ENCODE measurements at places on chromosomes 7 and 10.

GRCh38 chr10:64519831-64520230 lies 998.6 kb downstream of the REEP3 start:
- DNase-seq = no peak

DNA sequence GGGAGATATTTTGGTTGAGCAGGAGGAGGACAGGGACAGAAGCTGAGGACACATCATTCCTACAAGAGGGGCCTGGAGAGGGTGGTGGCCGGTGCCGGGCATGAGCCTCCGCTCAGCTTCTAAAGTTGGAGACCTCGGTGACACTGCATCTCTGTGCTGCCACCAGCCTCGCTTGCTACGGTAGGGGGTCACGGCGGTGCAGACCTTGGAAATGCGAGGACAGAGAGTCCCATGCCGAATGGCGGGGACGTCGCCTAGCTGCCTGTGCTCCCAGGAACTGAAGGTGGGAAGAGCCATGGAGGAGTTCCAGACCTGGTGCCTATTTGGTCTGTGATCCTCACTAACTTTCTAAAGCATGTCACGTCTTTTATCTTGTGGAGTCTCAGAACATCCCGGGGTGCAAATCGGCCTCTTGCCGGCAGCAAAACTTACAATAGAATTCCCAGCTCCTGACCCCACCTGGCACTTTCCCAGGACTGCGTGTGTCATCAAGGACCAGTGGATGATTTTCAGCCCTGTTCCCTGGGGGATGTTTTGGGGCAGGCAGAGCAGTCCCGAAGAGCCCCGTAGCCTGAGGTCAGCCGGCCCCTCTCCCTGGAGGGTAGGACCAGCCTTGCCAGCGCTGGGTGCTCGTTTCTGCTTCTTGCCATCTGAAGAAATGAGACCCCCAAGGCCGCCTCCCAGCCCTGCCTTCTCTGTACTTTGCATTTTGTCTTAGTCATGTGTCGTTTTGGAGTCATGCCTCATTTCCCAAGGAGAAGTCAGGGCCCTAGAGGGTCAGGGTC lies 205.8 kb upstream of the SHH start:
- DNase-seq = no peak

GRCh38 chr7:45160417-45160881 lies 2.9 kb downstream of the RAMP3 start:
- DNase-seq = peak; percentile 63

DNA sequence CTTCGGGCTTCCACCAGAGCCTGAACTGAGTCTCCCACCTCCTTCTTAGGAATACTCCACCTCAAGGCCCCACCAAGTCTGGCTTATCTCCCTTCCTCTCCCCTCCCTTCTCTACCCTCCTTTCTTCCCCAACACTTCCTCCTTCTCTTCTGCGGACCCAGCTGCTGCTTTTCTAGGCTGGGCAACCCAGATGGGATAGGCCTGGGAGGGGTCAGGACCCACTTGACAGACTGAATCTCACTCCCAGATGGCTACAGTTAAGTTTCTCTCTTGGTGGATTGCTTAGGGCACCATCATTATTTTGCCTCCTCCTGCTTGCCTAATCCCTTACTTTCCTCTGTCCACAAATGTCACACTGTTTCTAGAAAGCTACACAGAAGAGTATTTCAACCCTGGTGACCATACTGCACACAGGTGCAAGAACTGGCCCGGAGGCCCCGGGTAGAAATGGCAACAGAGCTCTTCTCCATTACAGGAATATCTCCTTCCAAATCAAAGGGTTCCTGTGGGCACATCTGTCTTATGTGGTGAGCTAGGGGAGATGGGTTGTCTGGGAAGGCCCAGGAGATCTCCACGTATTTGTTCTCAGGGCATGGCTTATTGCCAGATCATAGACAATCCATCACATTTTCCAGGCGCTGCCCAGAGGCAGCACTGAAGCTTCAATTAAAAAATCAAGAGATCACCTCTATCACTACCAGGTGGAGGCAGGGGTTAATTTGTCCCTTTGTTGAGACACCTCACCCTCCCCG lies 5.1 kb upstream of the HOXA11 start:
- DNase-seq = no peak

DNA sequence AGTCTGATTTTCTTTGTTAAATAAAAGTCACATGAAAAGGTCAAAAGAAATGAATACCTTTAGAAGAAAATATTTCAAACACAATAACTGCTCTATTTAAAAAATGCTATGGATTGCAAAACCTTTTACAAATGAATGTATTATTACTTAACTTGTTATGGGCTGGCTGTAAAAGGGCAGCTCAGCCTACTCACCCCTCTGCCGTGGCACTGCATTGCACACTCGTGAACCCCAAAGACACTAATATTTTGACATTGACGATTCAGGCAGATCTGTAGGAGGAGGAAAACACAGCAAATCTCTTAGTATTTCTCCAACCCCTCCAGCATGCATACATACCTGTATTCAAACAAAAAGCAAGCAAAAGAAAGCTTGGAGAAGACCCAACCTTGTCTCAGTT lies 149.5 kb downstream of the FANK1 start:
- no peak for DNase-seq

DNA sequence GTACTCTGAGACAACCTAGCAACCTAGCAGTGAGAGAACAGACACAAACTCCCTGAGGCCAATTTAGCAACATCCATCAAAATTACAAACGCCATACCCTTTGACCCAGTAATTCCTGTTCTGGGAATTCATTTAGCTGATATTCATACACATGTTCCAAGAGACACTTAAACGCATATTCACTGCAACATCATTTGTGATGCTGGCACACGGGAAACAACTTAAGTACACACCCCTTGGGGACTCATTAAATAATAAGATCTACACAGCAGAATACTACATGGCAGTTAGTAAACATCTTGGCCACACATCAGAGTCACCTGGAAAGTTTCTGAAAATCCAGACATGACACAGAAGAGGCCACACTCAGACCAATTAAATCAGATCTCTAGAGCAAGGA lies 17.6 kb downstream of the NUDCD3 start:
- no peak for DNase-seq

DNA sequence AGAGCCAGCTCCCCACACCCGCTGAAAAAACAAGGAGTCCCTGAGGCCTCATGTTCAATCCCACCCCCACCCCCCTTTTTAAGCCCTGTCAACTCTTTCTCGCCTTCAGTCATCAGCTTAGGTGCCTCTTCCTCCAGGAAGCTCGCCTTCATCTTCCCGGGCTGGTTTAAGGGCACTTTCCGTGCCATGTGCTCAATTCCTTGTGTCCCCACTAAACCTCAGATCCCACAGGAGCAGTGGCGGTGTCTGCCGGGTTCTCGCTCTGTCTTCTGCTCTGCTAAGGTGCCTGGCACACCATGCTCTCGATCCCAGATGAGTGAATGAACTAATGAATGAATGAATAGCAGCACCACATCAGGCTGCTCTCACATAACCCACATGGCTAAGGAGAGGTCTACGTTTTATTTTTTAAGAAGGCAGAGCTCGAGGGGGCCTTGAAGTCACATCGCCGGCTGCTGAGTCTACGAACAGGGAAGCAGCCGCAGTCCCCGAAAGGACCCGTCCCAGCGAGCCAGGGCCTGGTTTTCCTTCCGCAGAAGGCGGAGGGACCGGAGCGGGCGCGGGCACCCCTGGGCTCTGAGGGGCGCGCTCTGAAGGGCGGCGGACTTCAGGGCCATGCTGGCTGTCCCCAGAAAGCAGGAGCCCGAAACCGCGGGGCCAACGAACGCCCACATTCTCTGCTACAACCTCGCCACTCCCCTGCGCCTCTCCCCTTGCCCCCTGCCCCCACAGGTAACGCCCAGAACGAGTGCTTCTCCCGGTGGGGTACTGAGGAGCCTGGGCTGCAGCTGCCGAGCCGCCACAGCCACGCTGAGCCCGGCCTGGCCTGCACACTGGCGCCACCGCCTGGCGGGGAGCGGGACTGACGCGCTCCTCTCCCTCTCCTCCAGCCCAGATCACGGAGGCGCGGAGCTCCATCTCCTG lies 73.4 kb upstream of the KCNMA1 start:
- DNase-seq = peak; percentile 93

GRCh38 chr7:148255333-148255732 lies 335.2 kb upstream of the C7orf33 start:
- no peak for DNase-seq

- no peak for DNase-seq
Measured at GRCh38 chr7:33444511-33444910, 315.1 kb downstream of the BBS9 start.

DNA sequence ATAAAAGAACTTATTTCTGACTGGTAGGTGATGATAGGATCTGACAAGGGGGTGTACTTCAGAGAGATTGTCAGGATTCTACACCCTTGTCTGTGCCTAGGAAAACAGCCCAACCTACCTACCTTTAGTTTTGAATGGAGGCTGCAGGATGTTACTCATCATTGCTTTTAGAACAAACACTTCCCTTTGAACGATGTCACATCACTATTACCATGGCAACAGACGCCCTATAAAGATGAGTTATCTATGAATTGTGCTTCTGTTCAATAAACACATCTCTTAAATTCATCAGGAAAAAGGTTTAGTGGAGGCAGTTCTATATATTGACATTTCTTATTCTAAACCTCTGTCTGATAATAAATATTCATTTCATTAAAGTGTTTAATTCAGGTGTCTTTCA lies 362.4 kb downstream of the CNTNAP2 start:
- DNase-seq = no peak

DNA sequence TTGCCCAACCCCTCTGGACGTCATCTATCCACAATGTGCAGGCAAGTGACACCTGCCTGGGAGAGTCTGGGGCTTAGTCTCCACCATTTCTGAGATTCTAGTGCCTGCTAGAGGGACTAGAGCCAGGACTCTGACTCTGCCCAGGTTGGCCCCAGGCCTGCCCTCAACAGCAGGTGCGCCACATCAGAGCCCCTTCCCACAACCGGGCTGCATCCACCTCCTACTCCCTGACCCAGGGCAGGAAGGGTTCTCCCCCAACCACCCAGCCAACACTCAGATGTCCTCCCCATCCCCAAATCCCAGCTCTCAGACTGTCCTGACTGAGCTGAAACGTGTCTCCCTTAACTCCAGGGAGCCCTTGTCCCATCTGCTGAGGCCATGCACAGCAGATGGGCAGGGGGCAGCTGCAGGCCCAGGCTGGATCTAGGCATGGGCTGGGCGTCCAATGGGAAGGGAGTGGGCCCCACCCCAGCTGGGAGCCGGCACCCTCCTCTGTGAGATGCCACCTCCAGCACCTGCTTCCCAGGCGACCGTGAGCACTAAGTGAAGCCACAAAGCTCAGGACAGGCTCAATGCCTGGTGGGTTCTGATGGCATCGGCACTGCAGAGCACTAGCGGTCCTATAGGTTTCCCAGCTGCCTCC lies 49.2 kb downstream of the RASGEF1A start:
- no peak for DNase-seq

DNA sequence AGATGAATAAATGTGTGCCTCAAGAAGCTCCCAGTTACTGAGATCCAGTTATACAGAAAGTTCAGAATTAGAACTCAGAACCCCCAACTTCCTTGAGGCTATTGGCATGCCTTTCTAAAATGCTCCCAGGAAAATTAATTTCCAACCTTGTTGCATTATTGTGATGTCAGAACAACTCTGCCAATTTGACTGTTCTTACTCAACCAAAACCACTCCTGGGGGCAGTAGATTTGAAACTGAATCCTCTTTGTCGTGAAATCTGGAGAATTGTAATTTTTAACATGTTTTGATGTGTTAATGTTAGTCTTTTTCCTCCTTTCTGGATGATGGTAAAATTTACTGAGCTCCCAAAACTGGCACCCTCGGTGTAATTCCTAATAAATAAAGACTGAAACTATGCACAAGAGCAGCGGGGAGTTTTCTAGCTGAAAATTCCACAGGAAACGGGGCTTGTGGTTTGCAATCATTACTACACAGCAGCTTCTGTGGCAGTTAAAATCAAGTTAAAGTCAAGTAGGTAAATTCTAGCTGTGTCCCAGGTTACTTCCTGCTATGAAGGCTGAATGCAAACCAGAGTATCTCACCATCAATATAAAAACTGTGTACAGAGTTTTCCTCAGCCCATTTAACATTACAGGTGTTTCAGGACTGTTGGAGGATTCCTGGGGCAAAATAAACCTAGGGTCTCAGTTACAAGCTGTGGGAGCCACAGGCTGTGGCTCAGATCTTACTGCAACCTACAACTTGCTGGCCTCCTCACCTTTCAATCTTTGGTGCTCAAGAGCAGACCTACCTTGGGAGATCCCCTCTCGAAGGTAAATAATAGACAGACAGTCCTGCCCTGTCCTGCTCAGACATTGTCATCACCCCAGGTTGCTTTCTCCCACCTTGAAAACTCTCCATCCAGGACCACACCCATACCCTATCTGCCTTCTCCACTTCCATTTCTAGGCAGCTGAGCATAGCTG lies 156.3 kb upstream of the KMT2E start:
- no peak for DNase-seq

GRCh38 chr7:1103789-1104515 lies 16.0 kb downstream of the GPER1 start:
- peak; percentile 63 for DNase-seq

GRCh38 chr7:151351027-151351426 lies 9.4 kb downstream of the NUB1 start:
- peak; percentile 74 for DNase-seq

DNA sequence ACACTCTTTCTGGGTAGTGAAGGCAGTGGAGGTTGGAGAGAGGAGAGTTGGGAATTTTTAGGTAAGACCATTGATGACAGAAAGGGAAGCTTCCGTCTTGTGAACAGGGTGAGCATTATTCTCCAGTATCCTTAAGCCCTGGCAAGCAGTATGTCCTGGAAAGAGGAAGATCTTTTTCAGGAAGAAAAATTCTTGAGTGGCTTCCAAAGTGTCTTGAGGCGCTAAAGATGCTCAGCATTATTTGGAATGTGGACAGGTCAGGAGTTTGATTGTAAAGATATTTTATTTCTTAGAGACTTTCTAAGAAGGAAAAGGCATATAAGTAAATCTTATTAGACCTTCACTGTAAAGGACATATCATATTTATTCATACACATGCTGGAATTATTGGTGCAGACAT lies 54.3 kb downstream of the ABCC2 start:
- no peak for DNase-seq

DNA sequence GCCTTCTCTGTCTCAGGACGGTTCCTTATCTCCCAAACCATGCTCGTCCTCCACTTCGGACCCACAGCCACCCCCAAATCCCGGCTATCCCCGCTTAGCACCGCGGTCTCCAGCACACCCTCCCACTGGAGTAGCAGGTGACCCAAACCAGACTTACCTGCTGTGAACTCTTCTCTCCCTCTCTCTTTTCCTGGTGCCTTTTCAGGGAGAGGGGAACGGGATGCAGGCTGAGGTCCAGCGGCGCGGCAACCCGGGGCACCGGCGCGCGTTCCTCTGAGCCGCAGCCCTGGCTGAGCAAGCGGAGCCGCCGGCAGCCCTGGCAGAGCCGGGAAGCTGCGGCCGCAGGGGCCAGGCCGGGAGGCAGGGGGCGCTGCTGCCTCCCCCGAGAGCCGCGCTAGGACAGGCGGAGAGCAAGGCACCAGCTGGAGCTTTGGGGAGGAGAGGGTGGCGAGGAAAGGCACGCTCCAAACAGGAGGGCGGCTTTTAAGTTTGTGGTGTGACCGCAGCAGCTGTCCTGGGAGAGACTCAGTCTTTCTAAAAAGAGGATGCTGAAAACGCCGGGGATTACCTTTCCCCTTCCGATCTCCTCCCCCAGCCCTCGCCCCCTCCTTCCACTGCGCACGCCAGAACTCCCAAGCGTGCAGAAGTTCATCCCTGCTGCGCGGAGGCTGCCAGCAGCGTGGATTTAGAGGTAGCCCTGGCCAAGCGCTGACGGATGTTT lies at the start of gene SEMA3D:
Gene SEMA3D (minus strand): TSS at position 536 of the 721 bp plus-strand sequence. CDS start 65,165 bp downstream, outside the sequence.
- peak; percentile 94 for DNase-seq

- peak; percentile 13 for DNase-seq
Measured at GRCh38 chr10:43392748-43393147, 16.2 kb downstream of the HNRNPF start.

GRCh38 chr10:93947055-93947454 lies 46.7 kb upstream of the PLCE1 start:
- no peak for DNase-seq

- no peak for DNase-seq
Measured at GRCh38 chr10:91616137-91616536, 16.7 kb downstream of the PPP1R3C start.

All from posterior vena cava (tissue), 2 donors.